ENCODE measurements at places on chromosomes 6 and 20. TPM values are rescaled to one million over a fixed set of nuclear protein-coding genes. Genes with fewer than 3 reads are reported as not detected.
A peak's percentile ranks its signal among the peaks of the same experiment; 100 is the strongest.

- peak; percentile 71 for DNase-seq
Observed at GRCh38 chr20:46132705-46133120, 14.6 kb downstream of the CD40 start.

DNA sequence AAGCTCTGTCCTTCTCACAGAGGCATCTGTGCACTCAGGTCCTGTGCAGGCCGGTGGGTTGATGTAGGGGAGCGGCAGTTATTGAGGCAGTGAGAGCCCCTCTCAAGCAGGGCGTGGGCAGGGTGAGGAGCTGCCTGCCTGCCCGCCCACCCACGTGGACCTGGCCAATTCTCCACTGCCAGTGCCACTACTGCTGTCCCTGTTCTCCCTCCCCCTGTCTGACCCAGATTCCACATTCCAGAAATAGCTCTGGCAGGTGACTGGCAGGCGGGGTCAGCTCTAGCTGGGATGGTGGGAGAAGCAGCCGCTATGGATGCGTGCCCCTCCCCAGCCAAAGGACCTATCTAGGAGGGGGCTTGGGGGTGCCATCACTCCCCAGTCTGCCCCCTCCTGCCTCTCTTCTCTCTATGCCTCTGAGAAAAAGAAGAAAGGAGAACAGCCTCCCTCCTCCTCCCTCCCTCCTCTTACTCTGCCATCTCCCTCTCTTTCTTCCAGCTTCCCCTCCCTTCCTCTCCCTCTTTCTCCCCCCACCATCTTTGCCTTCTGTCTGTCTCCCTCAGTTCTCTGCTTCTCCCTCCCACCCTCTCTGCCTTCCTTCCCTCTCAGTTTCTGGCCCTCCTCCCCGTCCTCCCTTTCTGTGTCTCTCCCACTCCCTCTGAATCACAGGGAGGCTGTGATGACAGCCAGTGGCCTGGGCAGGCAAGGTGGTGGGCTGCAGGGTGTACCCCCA, 86.5 kb upstream of the MYL9 start:
- no peak for DNase-seq

DNA sequence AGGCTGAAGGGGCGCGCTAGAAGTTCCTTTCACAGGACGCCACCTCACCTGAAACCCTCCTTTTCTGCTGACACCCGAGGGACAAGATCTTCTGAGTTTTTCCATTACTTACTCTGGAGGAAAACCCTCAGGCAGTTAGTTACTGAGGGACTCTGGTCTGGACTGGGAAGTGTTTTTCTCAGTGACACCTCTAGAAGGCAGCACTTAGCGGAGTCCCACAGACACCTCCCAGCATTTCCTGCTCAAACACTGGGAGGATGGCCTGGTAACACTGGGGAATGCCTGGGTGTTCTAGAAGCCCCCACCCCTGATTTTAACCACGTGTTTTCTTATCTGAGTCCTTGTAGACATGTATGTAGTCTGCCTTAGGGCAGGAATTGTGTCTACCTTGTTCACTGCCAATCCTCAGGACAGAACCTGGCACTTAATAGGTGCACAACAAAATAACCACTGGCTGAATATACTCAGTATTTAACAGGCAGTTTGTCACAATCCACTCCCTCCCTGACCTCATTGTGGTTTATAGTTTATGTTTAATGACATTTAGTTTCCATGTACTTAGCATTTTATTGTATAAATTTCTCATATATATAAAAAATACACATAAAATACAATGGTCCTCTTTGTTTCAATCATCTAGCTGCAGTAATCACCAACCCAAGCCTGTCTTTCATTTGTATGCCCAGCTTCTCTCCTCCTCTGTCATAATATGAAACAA, 4.8 kb downstream of the GSTA3 start:
- DNase-seq = no peak

DNA sequence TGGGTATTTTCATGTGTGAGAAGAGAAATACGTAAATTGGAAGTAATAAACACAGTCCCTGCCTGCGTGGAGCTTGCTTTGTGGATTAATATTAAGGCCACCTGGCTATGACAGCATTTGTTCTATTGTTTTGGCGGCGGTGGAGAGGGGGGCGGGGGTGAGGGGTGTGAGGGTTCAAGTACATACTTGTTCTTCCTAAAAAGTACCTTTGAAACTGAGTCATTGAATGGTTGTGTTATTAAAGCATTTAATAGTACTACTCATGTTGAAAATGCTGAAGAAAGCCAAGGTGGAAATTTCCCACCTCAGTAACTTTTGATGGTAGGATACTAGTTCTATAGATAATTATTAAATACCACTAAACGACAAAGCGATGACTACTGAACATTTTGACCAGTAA, 95.0 kb downstream of the FOXC1 start:
- no peak for DNase-seq

- DNase-seq = no peak
Observed at GRCh38 chr20:19121916-19122315, 90.5 kb upstream of the SLC24A3 start.

GRCh38 chr6:39083231-39083634, 31.8 kb downstream of the SAYSD1 start:
- no peak for DNase-seq

DNA sequence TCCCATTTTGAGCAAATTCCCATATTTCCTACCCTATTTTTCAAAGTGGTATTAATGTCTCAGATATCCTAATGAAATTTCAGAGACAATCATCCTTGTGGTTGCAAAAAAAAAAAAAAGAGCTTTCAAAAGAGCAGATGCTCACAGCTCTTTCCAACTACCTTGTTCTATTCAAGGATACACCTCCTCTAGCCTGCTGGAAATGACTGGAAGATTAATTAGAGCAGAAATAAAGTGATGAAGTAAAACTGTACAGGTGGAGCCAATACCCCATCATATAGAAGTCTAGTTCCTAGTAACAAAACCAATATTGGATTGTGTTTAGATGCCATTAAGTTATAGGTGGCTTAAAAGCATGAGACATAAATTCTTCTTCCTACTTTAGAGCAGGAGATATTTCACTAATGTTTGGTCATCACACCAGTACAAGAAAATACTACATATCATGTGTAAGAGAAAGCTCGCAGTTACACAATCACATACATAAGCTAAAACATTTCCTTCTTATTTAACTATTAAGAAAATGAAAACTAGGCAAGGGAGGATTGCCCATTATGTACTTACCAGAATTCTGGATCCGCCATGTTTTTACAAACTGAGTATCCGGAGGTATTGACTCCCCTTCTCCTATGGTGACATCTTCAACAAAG, 42.4 kb downstream of the ILRUN start:
- DNase-seq = no peak

- DNase-seq = peak; percentile 34
Observed at GRCh38 chr6:28383235-28384142, 16.1 kb downstream of the ZSCAN12 start.

DNA sequence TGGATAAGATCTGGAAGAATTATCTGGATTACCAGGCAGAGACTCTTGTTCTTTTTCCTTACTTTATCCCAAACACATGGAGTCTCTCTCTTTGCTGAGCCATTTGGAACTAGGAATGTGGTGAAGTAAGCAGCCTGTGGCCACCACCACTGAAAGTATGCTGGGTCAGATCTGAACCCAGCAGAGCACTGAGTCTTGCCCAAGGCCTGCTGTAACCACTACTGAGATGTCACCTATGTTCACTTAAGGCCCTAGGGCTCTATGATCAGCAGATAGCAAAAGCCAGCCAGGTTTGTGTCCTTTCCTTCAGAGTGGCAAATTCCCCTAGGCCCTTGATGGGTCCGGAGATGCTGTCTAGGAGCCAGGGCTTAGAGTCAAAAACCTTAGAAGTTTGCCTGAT, 103.3 kb upstream of the PLN start:
- no peak for DNase-seq

GRCh38 chr6:132768051-132768517, 10.4 kb upstream of the VNN2 start:
- DNase-seq = peak; percentile 51

GRCh38 chr6:29728875-29729270, 5.6 kb downstream of the HLA-F start:
- no peak for DNase-seq

DNA sequence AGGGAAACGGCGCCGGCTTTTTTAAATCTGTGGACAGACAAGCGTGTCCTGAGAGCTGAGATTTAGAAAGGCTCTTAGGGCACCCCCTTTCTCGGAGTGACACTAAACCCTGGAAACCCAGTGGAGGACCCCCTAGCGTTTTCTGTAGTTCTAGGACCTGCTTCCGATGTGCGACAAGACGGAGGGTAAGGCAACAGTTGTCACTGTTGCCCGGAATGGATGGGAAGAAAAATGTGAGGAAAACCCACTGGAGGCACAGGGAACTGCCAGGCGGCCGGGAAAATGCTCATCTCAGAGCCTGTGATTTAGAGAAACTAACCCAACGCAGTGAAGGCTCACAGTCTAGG, 551 bp upstream of the ATP5F1E start:
- no peak for DNase-seq

DNA sequence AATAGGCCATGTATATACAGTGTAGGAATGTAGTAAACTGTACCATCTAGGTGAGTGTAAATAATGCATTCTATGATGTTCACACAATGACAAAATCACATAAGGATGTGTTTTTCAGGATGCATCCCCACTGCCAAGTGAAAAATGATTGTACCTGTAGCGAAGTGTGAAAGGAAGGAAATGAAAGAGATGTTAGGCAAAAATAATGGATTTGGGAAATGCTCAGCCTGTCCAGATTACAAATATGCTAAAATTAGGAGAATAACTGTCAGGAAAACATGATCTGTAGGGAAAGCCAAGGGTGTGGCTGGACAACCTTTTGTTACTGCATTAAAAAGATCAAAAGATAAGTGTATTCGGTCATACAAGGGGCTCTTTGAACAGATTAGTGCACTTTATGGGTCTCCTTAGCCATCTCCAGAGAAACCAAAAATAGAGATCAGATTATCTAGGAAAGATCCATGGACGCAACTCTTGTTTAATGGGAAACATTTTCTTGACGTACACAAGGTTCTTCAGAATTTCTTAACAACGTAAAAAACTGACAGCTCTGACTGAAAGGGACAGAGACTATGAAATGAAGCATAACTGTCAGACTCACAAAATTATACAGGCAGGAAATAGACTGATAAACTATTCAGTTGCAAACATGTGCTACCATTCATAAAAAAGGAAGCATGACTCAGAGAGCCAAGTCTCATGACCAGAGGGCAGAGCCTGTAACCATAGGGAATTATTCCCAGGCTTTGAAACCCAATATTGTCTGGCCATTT, 253.6 kb upstream of the RAB32 start:
- no peak for DNase-seq

- no peak for DNase-seq
Observed at GRCh38 chr20:40983898-40984297, 44.7 kb upstream of the TOP1 start.

DNA sequence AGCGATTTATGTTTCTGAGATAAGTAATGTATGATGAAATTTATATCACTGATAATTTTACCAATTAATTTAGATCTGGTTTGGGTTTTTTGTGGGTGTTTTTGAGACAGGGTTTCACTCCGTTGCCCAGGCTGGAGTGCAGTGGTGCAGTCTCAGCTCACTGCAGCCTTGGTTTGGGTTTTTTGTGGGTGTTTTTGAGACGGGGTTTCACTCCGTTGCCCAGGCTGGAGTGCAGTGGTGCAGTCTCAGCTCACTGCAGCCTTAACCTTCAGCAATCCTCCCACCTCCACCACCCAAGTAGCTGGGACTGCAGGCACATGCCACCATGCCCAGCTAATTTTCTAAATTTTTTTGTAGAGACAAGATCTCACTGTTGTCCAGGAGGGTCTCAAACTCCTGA, 13.0 kb downstream of the MRS2 start:
- no peak for DNase-seq

- no peak for DNase-seq
Observed at GRCh38 chr6:137271245-137272183, 52.3 kb upstream of the IFNGR1 start.

- no peak for DNase-seq
Observed at GRCh38 chr6:143746202-143747119, 68.7 kb downstream of the PHACTR2 start.

The ACOT8 gene
- 35.4 TPM for total RNA-seq

The AURKA gene
- 60.1 TPM for total RNA-seq

The CST2 gene
- not detected for total RNA-seq

The MOXD1 gene
- not detected for total RNA-seq

The CCN5 gene
- not detected for total RNA-seq

The KHDC1L gene
- not detected for total RNA-seq

The TGM2 gene
- total RNA-seq = 0.50 TPM

The ZNF334 gene
- 2.1 TPM for total RNA-seq
